Fibroblast of lung (primary cell): ENCODE measurements at places on chromosomes 16 and 17.

DNA sequence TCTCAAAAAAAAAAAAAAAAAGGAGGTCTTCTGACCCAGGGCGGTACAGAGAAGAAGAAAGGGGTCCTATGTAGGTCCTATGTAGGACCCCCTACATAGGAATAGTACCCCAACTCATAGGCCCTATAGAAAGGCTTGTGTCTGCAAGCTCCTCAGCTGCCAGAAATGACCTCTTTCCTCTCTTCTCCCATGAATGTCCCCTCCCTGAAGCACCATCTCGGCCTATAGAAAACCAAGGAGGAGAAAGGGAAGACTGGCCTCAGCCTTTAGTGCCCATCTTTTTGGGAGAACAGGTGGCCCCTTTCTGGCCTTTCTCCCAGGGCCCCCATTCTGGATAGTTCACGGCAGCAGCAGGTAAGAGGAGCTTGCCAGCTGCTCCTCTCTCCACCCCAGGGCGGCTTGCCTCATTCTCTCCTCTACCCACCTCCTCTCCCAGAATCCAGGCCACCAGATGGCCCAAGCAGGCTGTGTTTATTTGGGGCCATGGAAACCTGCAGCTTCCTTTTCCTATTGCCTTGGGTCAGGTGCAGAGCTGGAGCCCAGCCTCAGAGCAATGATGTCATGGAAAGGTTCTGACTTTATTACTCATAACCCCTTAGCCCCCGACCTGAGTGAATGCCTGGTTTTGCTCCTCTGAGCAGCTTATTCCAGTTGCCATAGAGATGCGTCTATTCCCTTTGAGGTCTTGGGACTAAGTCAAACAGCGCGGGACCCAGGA, 1.6 kb upstream of the MRPL58 start:
- DNase-seq, result no peak

GRCh38 chr17:29683481-29683880, 60.8 kb upstream of the CORO6 start:
- no peak for DNase-seq

GRCh38 chr17:45257115-45257514, 4.8 kb downstream of the SPATA32 start:
- DNase-seq, result no peak

DNA sequence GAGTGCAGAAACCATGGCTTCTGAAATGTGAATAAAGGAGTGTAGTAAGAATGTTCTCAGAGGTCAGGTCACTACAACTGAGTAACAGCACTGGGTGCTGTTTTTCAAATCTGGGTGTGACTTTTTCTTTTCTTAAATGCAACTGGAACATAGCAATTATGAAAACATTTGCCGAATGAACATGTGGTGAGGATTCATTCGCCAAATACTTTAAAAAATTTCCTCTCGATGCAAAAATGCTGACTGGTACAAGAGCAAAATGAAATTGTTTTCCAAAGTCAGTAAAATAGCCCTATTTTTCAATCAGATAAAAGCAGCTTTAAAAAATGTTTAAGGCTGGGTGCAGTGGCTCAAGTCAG, 18.6 kb downstream of the ZDHHC7 start:
- peak; percentile 73 for DNase-seq

- DNase-seq, result peak; percentile 40
These were observed 565 bp downstream of the DDX52 start for GRCh38 chr17:37642681-37643080.

- no peak for DNase-seq
These were observed 7.7 kb downstream of the PRR15L start for GRCh38 chr17:47949946-47950345.

DNA sequence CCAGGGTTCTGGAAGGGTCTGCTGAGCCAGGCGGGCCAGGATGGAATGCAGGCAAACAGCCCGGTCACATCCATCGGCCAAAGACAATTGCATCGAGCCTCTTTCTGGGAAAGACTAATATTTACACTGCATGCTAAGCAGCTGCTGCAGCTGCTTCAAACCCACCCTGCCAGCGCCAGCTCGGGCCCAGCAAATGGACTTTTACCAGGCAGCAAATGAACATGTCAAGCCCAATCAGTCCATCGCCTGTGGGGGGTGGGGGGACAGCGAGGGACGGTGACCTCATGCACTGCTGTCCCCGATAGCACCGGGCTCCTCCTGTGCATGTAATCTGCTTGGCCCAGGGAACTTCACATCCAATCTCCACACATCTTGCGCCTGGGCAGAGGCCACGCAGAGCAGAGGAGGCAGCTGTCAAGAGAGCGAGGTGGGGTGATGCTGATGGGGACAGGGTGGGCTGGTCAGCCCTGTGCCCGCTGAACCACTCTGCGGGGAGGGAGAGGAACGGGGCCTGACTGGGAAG, 39.4 kb upstream of the CDH5 start:
- no peak for DNase-seq

DNA sequence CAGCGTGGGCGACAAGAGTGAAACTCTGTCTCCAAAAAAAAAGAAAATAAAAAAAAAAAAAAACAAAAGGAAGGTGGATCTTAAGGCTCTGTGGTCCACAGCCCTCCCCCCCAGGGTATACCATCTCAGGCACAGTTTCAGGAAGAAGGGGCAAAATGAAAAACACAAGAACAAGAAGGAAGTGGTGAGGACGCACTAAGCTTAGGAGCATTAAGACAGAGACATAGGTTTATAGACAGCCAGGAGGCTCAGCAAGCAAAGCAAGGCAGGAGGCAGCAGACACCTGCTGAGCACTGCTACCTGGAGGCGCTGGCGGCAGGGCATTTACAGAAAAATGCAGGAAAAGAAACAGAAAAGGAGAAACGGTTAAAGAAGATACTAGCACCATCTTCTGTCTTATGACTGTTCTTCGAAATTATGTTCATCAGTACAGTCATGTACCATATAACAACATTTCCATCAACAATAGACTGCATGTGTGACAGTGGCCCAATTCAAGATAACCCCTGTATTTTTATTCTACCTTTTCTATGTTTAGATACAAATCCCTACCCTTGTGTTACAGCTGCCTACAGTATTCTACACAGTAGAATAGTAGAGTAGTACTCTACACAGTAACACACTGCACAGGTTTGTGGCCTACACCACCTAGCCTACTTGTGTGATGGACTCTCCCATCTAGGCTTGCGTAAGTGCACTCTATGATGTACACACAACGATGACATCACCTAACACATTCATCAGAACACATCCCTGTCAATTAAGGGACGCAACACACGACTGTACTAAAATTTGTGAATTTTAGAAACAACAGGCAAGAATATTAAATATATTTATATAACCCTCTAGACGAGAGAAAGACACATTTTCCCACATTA, 62.5 kb downstream of the XPO6 start:
- no peak for DNase-seq

DNA sequence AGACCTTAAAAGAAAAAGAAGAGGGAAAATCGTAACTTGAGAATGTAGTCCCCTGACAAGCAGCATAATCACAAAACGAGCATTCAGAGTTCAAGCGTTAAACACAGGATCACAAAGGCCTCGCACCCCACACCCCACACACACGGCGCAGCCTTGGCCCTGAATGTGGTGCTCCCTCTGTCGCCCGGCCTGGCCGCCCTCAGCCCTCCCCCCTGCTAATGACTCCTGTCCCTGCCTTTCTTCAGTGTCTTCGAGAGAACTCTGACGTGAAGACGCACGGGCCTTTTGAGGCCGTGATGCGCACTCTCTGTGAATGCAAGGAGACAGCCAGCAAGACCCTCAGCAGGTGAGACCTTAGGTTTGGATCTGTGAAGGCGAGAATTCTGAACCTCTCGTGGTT, 47.5 kb upstream of the ENDOV start:
- DNase-seq, result no peak

- DNase-seq, result no peak
These were observed 4.2 kb downstream of the LHX1 start for GRCh38 chr17:36941265-36942010.

GRCh38 chr17:37745801-37746426, 1.1 kb upstream of the HNF1B start:
- no peak for DNase-seq

GRCh38 chr17:70521821-70522256, 352.5 kb downstream of the KCNJ2 start:
- DNase-seq, result peak; percentile 78

GRCh38 chr16:55207693-55208428, 116.1 kb upstream of the IRX6 start:
- no peak for DNase-seq

- DNase-seq, result no peak
These were observed 22.4 kb upstream of the DYNLRB2 start for GRCh38 chr16:80518436-80518835.

GRCh38 chr17:16927641-16928321, 44.1 kb downstream of the TNFRSF13B start:
- DNase-seq, result no peak

DNA sequence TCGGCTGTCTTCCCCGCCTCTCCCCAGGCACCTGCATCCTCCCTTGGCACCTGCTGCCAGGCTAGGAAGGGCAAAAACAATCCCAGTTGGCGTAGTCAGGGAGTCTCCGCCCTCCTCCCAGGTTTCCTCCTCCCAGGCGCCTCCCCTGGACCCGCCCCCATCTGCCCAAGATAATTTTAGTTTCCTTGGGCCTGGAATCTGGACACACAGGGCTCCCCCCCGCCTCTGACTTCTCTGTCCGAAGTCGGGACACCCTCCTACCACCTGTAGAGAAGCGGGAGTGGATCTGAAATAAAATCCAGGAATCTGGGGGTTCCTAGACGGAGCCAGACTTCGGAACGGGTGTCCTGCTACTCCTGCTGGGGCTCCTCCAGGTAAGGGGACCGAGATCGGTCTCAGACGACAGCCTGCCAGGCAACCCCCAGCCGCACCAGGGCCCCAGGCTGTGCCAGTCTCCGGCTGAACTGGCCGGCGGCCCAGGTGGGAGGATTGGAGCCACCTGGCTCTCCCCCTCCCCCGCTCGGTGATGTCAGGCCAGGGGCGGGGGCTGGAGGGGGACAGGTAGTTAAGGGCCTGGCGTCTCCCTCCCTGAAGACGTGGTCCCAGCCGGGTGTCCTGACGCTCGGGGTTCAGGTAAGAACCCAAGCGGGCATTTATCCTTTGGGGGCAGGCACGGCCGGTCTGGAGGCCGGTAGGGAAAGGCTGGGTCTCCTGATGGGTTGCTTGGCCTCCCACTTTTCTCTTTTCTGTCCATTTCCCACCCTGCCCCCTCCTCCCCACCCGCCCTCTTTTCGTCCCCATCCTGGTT, at the start of gene GRB7:
Gene GRB7, plus strand, starts transcription at position 179 of the 808 bp plus-strand sequence. CDS start 4,364 bp downstream, outside the sequence.
- no peak for DNase-seq

DNA sequence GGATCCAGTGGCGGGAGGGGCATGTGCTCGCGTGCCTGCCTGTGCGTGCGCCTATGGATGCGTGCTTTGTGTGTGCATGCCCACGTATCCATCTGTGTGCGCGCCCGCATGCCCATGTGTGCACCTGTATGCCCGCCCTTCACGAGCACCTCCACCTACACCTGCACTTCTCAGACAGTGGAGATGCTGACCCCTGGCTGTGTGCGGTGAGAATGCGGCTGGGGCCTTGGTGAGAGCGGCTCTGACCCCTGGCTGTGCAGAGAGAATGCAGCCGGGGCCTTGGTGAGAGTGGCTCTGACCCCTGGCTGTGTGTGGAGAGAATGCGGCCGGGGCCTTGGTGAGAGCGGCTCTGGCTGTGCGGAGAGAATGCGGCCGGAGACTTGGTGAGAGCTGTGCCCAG, 33.9 kb downstream of the AXIN1 start:
- no peak for DNase-seq

- no peak for DNase-seq
These were observed 25.5 kb downstream of the KDM8 start for GRCh38 chr16:27228621-27229501.

GRCh38 chr17:57369509-57369945, 113.2 kb downstream of the MSI2 start:
- DNase-seq, result peak; percentile 31

- DNase-seq, result no peak
These were observed 104.8 kb upstream of the NUDT7 start for GRCh38 chr16:77617553-77617952.

- peak; percentile 52 for DNase-seq
These were observed 166.2 kb downstream of the XYLT1 start for GRCh38 chr16:17304491-17305119.

GRCh38 chr17:28221751-28222414, 97.1 kb upstream of the TMEM97 start:
- no peak for DNase-seq

DNA sequence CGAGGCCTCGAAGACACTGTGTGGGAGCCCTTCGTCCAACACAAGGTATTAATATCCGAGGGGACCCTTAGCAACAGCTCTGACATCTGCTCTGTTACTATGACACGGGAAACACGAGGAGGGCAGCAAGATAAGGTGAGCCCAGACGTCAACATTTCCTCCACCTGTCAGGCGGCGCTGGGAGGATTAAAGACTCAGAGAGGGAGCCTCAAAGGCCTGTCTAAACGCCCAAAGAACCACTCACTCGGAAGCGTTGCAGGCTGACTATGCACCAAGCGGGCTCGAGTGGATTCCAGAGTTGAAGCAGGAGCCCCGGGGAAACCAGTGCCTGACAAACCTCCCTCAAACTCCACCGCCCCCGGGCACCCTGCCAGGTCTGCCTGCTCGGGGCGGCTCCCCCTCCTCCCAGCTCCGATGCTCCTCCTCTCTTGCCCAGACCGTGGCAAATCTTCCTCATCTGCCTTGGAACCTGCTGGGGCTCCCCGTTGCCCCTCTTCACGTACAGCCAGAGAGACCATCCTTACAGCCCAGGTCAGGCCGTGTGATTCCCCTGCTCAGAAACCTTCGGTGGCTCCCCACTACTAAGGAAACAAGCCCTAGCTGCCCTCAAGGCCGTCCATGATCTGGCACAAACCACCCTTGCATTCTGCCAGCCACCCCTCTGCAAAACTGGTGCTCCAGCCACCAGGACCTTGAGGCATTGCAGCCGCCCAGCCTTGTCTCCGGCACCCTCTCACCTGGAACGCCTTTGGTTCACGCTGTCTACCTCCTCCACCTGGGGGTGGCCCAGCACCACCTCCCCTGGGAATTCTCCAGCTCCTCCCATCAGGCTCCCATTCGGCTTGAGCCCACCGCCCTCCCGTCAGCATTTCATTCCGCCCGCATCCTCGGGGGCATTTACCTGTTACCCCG, 16.2 kb downstream of the RPH3AL start:
- DNase-seq, result no peak

- peak; percentile 62 for DNase-seq
These were observed 210.6 kb upstream of the KCNJ16 start for GRCh38 chr17:69864462-69864861.

DNA sequence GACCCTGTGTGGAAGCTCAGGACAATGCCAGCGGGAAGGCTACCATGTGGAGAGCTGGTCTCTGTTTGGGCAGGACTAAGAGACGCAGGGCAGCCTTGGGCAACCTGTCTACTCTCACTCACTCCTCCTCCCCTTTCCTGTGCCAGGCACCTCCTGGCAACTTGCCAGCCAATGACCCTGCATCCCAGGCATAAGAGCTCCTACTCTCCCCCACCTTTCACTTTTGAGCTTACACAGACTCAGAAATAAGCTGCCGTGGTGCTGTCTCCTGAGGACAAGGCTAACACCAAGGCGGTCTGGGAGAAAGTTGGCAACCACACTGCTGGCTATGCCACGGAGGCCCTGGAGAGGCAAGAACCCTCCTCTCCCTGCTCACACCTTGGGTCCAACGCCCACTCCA, 2.6 kb downstream of the HBM start:
- DNase-seq, result no peak

- no peak for DNase-seq
These were observed 79.4 kb downstream of the SDK2 start for GRCh38 chr17:73564843-73565242.
